NCI-H69 (cell line): ENCODE measurements at places on chromosomes 1 and 21.

GRCh38 chr1:31984419-31985347 is 29.0 kb upstream of the KHDRBS1 start:
- DNase-seq: peak; percentile 20

GRCh38 chr1:48916130-48917069 is 139.7 kb upstream of the BEND5 start:
- DNase-seq: peak; percentile 78

DNA sequence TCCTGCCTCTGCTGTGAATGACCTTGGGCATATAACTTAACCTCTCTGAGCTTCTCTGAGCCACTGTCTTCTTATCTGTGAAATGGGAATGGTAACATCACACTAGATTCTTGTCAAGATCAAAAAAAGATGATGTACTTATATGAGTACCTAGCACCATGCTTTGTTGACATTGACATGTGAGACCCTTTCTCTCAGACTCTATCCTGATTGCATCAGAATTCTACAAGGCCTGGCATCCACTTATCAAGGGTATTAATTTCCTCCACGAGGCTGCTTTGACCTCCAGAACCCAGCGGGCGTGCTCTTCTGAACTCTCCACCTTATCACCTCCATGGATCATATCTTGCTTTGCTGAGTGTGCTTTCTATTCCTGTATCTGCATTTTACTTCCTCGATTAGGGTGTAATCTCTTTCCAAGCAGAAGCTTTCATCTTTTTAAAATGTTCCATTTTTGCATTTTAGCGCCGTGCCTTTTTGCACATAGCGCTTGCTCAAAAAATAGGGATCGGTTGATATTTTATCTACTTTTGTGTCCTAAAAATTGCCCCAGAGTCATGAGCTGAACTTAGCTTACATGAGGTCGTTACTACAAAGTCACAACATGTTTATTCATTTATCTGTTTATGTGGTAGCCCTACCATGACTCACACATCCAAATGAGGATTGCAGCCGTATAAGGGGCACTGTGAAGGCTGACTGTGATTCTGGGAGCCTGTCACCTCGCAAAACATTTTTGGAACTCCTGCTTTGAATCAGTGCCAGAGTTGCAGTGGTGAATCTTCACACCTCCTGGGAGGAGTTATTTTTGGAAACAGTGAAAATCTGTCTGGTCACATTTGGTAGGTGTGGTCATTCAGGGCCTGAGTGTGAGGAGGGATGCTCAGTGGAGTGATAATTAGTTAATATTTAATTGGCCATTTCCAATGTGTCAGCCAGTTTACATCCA is 63.2 kb downstream of the IER5 start:
- peak; percentile 26 for DNase-seq

- no peak for DNase-seq
Measured at GRCh38 chr1:117796226-117796625, 133.2 kb downstream of the GDAP2 start.

DNA sequence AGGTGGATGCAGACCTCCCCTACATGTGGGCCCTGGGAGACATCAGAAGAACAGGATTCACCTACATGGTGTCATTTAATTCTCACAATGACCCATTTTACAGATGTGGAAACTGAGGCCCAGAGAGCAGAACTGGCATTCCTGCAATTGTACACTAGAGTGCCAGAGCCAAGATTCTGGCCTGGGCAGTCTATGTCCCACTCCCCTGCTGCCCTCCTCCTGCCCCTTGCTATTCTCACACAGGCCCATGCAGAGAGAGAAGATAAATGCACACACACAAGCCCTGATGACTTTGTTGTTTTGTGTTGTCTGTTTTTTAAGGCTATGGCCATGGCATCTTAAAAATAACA is 64.2 kb downstream of the EPHB2 start:
- no peak for DNase-seq

DNA sequence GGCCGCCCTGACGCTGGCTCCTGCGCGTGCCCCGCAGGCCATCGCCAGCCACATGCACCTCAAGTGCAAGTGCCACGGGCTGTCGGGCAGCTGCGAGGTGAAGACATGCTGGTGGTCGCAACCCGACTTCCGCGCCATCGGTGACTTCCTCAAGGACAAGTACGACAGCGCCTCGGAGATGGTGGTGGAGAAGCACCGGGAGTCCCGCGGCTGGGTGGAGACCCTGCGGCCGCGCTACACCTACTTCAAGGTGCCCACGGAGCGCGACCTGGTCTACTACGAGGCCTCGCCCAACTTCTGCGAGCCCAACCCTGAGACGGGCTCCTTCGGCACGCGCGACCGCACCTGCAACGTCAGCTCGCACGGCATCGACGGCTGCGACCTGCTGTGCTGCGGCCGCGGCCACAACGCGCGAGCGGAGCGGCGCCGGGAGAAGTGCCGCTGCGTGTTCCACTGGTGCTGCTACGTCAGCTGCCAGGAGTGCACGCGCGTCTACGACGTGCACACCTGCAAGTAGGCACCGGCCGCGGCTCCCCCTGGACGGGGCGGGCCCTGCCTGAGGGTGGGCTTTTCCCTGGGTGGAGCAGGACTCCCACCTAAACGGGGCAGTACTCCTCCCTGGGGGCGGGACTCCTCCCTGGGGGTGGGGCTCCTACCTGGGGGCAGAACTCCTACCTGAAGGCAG is 23.4 kb upstream of the ARF1 start:
- DNase-seq: peak; percentile 65

DNA sequence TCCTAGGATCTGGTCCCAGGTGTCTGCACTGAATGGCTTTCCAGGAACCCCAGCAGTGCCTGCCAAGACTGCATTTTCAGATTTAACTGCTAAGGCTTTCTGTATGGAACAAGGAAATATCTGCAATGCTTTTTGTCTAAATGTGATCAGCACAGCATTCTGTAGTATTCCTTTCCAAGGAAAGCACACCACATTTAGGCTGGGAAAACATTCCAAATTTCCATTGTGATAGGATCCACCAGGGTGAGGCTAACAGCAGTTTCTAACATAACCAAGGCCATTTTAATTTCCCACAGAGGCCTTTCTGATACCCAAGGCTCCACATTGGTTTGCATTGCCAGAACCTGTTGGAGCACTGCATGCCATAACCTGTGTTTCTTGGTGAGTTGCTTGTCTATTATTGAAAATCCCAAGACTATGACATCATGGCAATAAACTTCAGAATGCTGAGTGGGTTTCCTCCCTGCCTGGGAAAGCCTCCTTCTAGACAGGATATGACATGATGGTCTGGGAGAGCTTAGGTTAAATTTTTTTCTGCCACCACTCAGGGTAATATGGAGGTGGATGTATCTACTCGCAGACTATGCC is 23.3 kb upstream of the PTGFRN start:
- peak; percentile 8 for DNase-seq

DNA sequence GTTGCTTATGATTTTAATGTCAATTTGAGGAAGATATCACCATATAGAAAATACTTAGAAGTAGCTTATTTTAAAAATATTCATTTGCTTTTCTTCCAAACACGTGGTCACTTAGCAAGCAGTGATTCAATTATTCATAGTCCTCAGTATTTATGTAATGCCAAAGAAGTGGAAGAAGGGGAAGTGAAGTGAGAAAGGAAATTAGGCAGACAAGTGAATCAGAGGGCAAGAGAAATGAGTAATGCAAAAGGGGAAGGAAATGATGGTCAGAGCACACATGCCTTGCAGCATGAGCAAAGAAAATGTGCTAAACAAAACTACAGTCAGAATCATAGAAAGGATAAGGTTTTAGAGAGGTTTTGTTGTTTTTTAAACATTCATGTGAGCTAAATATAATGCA is 31.8 kb downstream of the SDCCAG8 start:
- DNase-seq: no peak

- no peak for DNase-seq
Measured at GRCh38 chr1:99228153-99228552, 36.1 kb upstream of the PLPPR4 start.

DNA sequence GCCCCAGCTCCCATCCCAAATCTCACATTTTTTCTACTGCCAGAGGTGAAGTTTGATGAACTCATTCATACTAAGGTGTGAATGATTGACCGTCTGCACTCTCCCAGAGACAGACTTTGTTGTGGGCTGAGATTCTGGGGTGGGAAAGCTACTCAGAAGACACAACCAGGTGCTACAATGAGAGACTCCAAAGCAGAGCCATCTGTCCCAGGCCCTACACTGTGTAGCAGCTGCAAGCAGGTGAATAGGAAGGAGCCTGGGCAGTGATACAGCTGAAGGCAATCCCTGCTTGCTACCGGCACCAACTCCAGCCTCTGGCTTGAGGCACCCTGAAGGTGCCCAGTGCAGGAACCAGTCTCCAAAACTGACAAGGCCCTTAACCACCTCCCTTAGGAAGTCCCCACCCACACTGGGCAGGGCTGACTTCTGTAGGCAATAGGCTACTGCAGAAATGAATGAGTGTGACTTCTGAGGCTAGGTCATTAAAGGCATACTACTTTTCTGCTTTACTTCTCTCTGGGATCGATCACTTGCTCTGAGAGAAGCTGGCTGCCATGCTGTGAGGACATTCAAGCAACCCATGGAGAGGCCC is 79.7 kb upstream of the RUNX3 start:
- no peak for DNase-seq

DNA sequence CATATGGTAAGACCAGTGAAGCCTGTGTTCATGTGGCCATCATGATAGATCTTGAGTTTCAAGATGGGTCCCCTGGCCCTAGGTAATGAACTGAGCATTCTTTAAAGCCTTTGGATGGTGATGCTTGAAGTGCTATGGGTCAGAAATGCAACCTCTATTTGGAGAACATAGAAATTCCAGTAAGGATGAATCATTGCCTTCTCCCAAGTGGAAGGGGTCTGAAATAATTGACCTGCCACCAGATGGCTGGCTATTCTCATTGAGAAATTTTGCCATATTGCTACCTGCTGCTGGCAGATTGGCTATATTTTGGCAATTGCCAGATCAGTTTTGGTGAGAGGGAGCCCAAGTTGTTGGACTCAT is 739 bp upstream of the IFI6 start:
- peak; percentile 43 for DNase-seq

GRCh38 chr1:227776331-227776771 is 39.1 kb upstream of the PRSS38 start:
- no peak for DNase-seq

GRCh38 chr1:18606443-18607288 is 24.0 kb upstream of the PAX7 start:
- DNase-seq: no peak

GRCh38 chr1:156211243-156211642 is 1.6 kb upstream of the PMF1 start:
- no peak for DNase-seq

GRCh38 chr1:233614173-233614742 is 352 bp downstream of the KCNK1 start:
- DNase-seq: peak; percentile 70

- DNase-seq: no peak
Measured at GRCh38 chr1:218353656-218354055, 8.5 kb downstream of the TGFB2 start.

GRCh38 chr1:25021591-25022215 is 91.6 kb upstream of the RUNX3 start:
- no peak for DNase-seq
